Stomach (tissue), 19 donors: ENCODE measurements at places on chromosomes 16 and 17. TPM values are rescaled to one million over a fixed set of nuclear protein-coding genes. Genes with fewer than 3 reads are reported as not detected.

The WWP2 gene
- total RNA-seq = 62.5 TPM

DNA sequence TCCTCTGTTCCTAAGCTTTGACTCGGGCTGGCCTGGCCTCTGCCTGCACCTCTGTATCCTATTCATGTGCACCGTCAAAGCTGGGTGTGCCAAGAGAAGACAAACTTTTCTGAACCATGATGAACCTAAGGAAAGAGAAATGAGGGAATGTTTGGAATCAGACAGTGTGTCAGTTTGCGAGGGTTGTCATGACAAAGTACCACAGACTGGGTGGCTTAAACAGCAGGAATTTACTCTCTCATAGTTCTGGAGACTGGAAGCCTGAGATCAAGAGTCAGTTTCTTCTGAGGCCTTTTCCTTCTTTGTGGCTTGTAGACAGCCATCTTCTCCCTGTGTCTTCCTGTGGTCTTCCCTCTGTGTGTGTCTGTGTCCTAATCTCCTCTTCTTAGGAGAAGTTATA lies 129.0 kb downstream of the KATNIP start:
- no peak for DNase-seq

The CDH8 gene
- not detected for total RNA-seq

DNA sequence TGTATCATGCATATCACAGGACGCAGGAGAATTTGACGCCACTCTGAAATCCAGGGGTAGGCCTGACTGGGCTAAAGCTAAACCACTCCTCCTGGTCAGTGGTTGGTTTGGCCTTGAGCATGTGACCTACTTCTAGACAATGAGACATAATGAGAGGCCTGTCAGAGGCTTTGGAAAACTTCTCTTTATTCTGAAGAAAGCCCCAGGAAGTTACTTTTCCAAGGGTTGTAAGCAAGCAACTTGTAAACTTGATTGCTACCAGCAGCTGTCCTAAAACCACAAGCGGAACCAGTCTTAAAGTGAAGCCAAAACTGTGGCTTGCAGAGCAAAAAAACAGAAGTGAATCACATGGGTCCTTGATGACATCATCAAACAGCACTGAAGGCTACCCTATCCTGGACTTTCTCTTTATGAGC lies 138.2 kb upstream of the COX10 start:
- no peak for DNase-seq

DNA sequence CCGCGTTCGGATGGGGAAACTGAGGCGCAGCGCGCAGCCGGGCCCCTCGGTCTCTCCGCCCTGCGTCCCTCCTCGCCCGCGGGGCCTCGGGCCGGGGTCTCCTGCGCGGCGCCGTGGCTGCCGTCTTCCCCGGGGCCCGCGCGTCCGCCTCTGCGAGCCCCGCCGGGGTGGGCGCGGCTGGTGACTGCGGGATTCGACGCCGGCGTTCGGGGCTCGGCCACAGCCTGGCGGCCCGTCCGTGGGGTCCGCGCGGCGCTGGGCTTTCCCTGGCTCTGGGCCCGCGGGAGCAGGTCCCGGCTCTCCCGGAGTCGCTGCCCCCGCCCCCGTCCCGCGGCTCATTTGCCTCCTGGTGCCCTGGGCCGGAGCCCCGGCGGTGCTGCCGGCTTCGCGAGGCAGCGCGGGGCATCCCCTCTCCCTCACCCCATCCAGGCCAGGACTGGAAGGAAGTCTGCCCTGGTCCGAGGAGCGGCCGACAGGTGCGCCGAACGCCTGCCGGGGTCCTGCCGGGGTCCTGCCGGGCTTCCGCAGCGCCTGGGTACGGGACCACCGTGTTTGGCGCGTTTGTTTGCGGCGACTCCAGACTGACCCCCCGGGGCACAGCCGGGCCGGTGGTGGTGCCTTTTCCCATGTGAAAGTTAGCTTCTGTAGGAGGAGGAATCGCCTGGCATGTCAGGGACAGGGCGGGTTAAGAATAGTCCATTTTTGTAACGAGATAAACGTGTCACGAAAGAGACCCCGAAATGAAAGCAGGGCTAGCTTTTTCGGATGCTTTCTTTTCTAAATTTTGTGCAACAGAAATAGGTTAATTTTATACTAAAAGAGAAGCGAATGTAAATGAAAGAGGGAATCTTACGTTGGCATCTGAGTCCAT lies 671 bp downstream of the CHMP6 start:
- DNase-seq = no peak

- no peak for DNase-seq
Observed at GRCh38 chr16:66186251-66186785, 180.2 kb upstream of the CDH5 start.

DNA sequence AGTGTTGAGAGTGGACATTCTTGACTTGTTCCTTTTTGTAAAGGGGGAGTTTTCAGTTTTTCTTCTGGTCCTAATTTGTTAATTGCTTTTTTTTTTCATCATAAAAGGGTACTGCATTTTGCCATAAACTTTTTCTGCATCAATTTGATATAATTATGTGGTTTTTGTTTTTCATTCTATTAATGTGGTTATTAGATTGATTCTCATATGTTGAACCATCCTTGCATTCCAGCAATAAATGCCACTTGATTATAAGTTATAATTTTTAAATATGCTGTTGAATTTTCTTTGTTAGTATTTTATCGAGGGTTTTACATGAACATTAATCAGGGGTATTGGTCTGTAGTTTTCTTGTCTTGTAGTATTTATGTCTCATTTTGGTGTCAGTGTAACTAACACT lies 87.2 kb upstream of the SMIM36 start:
- no peak for DNase-seq
